Trophoblast cell (in vitro differentiated cells and primary cell): ENCODE measurements at places on chromosomes 2 and 18.
A peak's percentile ranks its signal among the peaks of the same experiment; 100 is the strongest.

- H3K27ac ChIP-seq: no peak overlapping the region
- DNase-seq: peak; percentile 16
- no peaks in the 10 kb centered on the region for H3K36me3 ChIP-seq
- no peaks in the 10 kb centered on the region for H3K27me3 ChIP-seq
- no peaks in the 10 kb centered on the region for H3K4me1 ChIP-seq
Measured at GRCh38 chr2:181991171-181991885, 5.7 kb downstream of the PPP1R1C start.

DNA sequence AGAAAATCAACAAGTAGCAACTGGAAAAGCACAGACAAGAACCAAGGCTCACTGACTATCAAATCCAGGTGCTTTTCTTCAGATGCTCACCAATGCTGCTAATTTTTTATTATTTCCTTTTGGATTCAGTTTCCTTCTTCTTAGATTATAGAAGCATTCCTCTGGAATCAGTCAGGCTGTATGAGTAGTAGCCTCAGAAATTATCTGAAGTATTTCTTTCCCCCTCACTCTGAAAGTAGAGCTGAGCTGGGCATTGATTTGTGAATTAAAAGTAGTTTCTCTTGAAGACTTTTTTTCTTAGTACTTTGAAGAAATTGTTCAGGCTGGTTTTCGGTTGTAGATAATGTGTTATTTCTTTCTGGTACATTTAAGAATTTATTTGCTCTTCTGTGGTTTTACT, 273.7 kb downstream of the NOL4 start:
- DNase-seq: no peak
- H3K36me3 ChIP-seq: no peaks in the 10 kb centered on the region
- H3K4me3 ChIP-seq: no peak overlapping the region
- no peak overlapping the region for H3K27ac ChIP-seq

DNA sequence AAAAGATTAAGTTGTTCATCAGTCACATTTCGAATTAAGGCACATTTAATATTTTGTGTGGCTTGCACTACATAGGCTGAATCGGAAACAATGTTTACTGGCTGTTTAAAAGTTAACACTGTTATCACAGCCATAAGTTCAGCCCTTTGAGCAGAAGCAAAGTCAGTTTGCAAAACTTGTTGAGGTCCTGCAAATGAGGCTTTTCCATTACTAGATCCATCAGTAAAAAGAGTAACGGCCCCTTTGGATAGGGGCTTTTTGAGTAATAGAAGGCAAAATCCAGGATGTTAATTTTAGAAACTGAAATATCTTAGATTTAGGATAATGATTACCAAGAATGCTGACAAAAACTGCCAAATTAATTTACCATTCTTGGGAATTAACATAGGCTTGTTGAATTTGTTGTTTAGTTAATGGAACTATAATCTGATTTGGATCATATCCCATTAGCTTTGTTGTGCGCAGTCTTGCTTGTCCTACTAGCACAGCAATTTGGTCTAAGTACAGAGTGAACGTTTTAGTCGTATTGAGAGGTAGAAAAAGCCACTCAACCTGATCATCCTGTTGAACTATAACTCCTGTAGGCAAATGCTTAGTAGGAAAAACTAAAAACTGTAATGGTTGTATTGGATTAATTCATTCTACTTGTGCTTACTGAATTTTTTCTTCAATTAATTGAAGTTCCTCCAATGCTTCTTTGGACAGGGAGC, 13.9 kb upstream of the SUCLG1 start:
- no peaks in the 10 kb centered on the region for H3K36me3 ChIP-seq
- no peaks in the 10 kb centered on the region for H3K27me3 ChIP-seq
- H3K4me1 ChIP-seq: no peaks in the 10 kb centered on the region
- H3K27ac ChIP-seq: no peak overlapping the region
- DNase-seq: peak; percentile 58

GRCh38 chr18:2510416-2510815, 60.9 kb downstream of the METTL4 start:
- DNase-seq: no peak
- H3K27me3 ChIP-seq: no peaks in the 10 kb centered on the region
- H3K4me1 ChIP-seq: no peaks in the 10 kb centered on the region
- no peak overlapping the region for H3K27ac ChIP-seq

DNA sequence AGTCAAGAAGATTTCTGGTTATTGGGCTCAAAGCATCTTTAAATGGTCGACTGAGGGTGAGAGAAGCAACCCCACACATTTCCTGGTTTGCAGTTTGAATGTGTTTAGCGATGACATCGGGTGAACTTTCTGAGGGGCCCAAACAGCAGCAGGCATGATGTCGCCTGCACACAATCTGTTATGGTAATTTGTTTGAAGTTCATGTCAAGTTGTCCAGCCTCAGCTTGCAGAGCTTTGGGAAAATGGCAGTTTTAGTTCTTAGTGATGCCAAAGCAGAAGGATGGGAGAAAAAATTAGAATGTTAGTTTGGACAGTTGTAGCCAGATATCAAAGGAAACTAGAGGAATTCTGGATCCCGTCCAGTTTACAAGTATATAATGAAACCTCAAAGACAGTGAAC, 284.6 kb downstream of the MBD5 start:
- no peak overlapping the region for H3K27ac ChIP-seq
- no peak overlapping the region for H3K4me3 ChIP-seq
- H3K27me3 ChIP-seq: no peaks in the 10 kb centered on the region
- H3K4me1 ChIP-seq: no peaks in the 10 kb centered on the region
- DNase-seq: no peak
- H3K36me3 ChIP-seq: no peaks in the 10 kb centered on the region

GRCh38 chr2:145047554-145047953, 527.6 kb upstream of the ZEB2 start:
- DNase-seq: no peak
- H3K4me1 ChIP-seq: peaks cover 3% of the 10 kb centered on the region
- no peak overlapping the region for H3K27ac ChIP-seq
- H3K4me3 ChIP-seq: no peak overlapping the region

DNA sequence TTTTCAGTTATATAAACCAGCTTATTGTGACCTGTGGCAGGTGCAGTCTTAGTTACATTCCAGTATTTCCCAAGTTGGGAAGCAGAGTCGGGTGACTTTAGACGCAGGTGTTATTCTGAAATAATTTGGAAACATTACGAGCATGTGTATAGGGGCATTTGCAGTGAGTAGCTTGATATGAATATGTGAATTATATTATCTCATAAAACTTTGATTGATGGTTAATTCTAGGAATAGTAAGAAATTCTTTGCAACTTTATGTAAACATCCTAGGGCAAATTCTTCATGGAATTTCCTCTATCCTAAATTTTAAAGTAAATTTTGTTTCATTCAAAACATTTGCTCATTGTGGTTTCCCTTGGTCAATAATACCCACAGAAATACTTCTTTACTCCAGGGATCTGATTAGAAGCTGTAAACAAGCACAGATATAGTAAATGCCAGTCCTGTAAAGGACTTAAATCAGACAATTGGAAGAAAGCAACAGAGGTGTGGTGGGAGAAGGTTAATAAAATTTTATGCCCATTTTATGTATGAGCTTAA, 580.6 kb upstream of the CDH2 start:
- DNase-seq: no peak
- H3K4me1 ChIP-seq: no peaks in the 10 kb centered on the region
- H3K36me3 ChIP-seq: no peaks in the 10 kb centered on the region

DNA sequence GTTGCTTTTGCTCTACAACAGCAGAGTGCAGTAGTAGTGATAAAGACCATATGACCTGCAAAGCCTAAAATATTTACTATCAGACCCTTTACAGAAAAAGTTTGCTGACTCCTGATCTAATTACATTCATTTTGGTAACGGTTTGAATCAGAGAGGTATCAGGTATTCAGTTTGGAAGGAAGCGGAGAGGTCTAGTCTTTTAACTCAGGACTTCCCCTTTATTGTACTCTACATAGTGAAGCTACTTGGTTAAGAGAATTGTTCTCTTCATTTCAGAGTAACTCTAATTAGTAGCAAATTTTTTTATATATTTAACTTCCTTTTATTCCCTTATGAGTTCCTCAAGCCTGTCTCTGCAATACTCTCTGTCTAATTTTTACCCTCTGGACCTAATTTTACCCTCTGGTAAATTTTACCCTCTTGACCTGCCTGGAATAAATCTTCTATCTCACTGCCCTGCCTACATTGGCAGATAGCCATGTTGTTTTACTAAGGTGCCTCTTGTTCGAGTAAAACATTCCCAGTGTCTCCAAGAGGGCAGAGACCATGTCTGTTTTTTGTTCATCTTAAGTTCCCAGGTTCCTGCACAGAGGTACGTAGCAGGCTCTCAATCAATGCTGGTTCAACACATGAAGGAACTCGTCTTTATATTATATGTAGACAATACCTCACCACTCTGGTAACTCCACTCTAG, 170.6 kb downstream of the DNAH6 start:
- DNase-seq: no peak
- no peaks in the 10 kb centered on the region for H3K36me3 ChIP-seq
- no peak overlapping the region for H3K4me3 ChIP-seq
- no peaks in the 10 kb centered on the region for H3K4me1 ChIP-seq
- no peaks in the 10 kb centered on the region for H3K27me3 ChIP-seq

- H3K4me3 ChIP-seq: no peak overlapping the region
- H3K36me3 ChIP-seq: no peaks in the 10 kb centered on the region
- peak; percentile 63 for DNase-seq
- no peaks in the 10 kb centered on the region for H3K27me3 ChIP-seq
- H3K27ac ChIP-seq: no peak overlapping the region
Measured at GRCh38 chr2:152445791-152446201, 110.8 kb downstream of the FMNL2 start.

DNA sequence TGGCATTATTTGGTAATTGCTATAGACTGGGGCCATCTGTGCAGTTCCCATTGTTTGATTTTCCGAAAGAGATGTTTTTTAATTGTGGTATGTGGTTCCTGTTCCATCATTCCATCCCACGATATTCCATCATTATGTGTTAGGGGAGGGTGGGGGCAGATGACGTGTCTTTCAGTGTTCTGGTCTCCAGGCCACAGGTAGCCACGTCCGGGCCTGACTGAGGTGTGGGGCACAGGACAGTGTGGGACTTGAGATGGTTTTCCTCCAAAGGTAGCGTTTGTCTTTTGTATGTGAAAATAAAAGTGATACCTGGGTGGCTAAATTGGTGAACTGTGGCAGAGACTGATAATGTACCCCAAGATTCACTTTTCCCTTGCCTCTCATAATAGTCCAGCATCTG, 192.2 kb upstream of the HAAO start:
- H3K4me1 ChIP-seq: peaks cover 8% of the 10 kb centered on the region
- no peaks in the 10 kb centered on the region for H3K36me3 ChIP-seq
- no peaks in the 10 kb centered on the region for H3K27me3 ChIP-seq

GRCh38 chr18:35097195-35097594, 56.0 kb downstream of the MAPRE2 start:
- H3K4me1 ChIP-seq: no peaks in the 10 kb centered on the region
- no peak overlapping the region for H3K4me3 ChIP-seq
- H3K27me3 ChIP-seq: no peaks in the 10 kb centered on the region
- H3K27ac ChIP-seq: no peak overlapping the region
- H3K36me3 ChIP-seq: no peaks in the 10 kb centered on the region

GRCh38 chr18:55427951-55428350, 160.0 kb downstream of the TCF4 start:
- no peak for DNase-seq
- no peaks in the 10 kb centered on the region for H3K36me3 ChIP-seq
- H3K27ac ChIP-seq: no peak overlapping the region
- H3K4me1 ChIP-seq: no peaks in the 10 kb centered on the region
- no peaks in the 10 kb centered on the region for H3K27me3 ChIP-seq

GRCh38 chr2:41720331-41721251, 327.2 kb upstream of the PKDCC start:
- DNase-seq: no peak
- no peaks in the 10 kb centered on the region for H3K36me3 ChIP-seq
- no peak overlapping the region for H3K27ac ChIP-seq
- H3K27me3 ChIP-seq: no peaks in the 10 kb centered on the region
- H3K4me3 ChIP-seq: no peak overlapping the region
- no peaks in the 10 kb centered on the region for H3K4me1 ChIP-seq

DNA sequence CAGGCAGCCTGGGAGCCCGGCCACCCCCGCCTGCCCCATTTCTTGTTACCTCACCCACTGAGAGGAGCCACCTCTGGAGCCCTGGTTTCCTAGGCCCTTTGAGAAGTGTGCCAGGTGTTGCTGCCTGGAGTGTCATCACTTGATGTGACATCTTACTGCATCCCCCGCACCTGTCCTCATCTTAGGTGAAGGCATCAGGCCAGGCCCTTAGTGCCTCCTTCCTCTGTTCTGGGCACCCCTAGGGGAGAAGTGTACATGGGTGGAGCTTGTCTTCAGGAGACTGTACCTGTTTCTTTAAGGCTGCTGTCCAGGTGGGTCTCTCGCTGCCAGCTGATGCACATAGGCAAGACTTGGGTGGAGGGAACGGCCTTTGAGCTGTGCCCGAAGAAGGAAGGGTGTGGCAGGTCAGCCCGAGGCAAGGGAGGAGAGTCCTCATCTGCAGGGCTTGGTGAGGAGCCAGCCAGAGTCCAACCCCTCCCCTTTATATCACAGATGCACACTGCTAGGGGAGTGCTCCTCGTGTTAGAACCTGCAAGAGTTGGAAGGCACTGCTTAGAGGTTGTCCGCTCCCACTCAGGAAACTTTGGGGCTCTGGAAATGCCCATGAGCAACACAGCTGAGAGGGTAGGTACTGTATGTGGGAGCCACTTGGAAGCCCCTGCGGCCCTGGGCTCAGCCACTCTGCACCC, 45.9 kb downstream of the NCK2 start:
- no peak overlapping the region for H3K27ac ChIP-seq
- DNase-seq: no peak
- no peaks in the 10 kb centered on the region for H3K27me3 ChIP-seq
- H3K4me1 ChIP-seq: peaks cover 5% of the 10 kb centered on the region
- H3K4me3 ChIP-seq: no peak overlapping the region

DNA sequence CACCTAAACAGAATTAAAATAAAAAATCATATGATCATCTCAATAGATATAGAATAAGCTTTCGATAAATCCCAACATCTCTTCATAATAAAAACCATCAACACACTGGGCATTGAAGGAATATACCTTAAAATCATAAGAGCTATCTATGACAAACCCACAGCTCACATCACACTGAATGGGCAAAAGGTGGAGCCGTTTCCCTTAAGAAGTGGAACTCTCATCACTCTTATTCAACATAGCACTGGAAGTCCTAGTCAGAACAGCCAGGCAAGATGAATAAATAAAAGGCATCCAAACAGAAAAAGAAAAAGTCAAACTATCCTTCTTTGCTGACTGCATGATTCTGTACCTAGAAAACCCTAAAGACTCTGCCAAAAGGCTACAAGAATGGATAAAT, 510.3 kb downstream of the ZNF804A start:
- no peaks in the 10 kb centered on the region for H3K36me3 ChIP-seq
- H3K4me3 ChIP-seq: no peak overlapping the region
- DNase-seq: no peak
- H3K27me3 ChIP-seq: no peaks in the 10 kb centered on the region
- H3K27ac ChIP-seq: no peak overlapping the region

DNA sequence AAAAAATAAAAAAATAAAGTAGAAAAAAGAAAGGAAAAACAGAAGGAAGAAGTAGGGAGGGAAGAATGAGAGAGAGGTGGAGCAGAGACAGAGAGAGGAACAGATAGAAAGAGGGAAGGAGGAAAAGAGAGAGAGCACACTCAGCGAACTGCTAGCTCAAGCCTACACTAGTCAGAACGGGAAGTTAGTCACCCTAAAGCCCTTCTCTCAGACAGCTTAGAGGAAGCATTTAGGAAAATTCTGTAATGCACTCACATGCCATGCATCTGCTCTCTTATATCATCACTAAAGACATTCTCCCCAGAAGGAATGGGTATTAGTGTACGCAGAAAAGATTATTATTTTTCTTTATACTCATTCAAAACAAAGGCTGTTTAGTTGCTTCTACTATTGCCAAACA, 68.1 kb upstream of the SULT1C3 start:
- DNase-seq: no peak
- H3K27me3 ChIP-seq: no peaks in the 10 kb centered on the region
- H3K4me3 ChIP-seq: no peak overlapping the region
- no peak overlapping the region for H3K27ac ChIP-seq
- H3K4me1 ChIP-seq: no peaks in the 10 kb centered on the region

- DNase-seq: no peak
- H3K36me3 ChIP-seq: no peaks in the 10 kb centered on the region
- no peak overlapping the region for H3K4me3 ChIP-seq
Measured at GRCh38 chr2:15722980-15723379, 131.3 kb downstream of the DDX1 start.
